ENCODE measurements at places on chromosomes 7 and 10. TPM values are rescaled to one million over a fixed set of nuclear protein-coding genes. Genes with fewer than 3 reads are reported as not detected.

The ITIH2 gene
- not detected for total RNA-seq

The GPR15LG gene
- total RNA-seq, result not detected

- DNase-seq, result no peak
These were observed 39.6 kb downstream of the ABCB1 start for GRCh38 chr7:87561102-87561501.

- no peak for DNase-seq
These were observed 51.5 kb downstream of the RSU1 start for GRCh38 chr10:16765509-16766375.

The DOCK1 gene
- total RNA-seq, result 0.14 TPM

The TAS2R41 gene
- total RNA-seq, result not detected

DNA sequence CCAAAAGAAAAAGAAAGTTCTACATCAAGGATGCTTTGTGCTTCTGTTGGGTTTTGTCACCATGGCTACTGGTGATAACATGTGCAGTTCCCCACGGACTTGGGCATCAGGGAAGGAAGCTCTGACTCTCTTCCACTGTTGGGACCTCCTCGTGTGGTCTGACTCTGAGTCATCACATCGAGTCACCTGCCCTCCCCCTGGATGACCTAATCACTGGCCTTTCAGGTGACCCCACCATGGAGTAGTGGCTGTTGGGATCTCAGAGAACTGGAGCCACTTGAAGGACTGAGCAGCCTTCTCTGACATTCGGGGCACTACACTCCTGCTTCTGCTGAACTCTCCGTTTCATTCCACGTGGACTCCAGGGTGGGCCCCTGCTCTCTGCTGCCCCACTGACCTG, 60.8 kb upstream of the DOCK1 start:
- DNase-seq, result no peak

- peak; percentile 3 for DNase-seq
These were observed at the start of gene PLCE1 for GRCh38 chr10:93993782-93994437. Gene PLCE1, plus strand, starts transcription at chr10:93993931. Its CDS starts 37,116 bp downstream, at chr10:94031047.

DNA sequence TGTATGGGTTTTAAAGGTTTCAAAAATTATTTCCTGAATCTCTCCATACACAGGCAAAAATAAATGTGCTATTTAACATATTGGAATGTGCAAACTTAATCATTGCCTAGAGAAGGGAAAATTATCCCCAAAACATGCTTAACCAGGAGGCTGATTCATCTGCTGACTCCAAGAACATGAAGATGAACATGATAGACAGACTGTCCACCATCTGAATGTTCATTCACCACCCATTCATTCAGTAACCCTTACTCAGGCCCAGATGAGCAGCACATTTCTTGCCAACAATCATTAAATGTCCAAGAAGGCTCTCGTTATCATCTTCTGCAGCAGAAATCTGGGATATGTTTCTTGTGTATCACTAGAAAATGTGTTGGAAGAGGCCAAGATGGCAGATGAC, 110.6 kb downstream of the PPP1R9A start:
- no peak for DNase-seq

The PDCD4 gene
- total RNA-seq, result 186 TPM

The RNF32 gene
- total RNA-seq, result 0.43 TPM

DNA sequence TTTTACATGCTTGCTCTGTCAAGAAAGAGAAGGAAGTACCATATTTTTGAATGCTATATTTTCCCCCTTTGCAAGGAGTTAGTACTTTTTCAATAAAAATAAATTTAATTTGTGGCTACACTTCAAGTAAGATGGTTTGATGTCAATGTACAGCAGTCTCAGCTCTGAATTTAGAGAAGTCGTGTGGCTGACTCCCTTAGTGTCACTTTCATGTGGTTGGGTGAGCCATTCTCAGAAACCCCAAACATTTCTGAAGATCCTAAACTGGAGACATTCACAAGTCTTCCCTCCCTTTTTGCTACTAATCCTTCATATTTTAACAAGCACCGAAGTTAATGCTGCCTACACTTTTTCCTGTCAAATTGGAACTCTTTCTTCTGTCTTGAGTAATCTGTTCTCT, 244.4 kb downstream of the DYNC1I1 start:
- DNase-seq, result no peak

GRCh38 chr7:64562256-64562625, 630 bp downstream of the ZNF680 start:
- no peak for DNase-seq

The CLDN15 gene
- 15.8 TPM for total RNA-seq

The OLAH gene
- 0.63 TPM for total RNA-seq

- DNase-seq, result no peak
These were observed 65.1 kb upstream of the PIP4K2A start for GRCh38 chr10:22779331-22780019.

The FAM53B gene
- 15.1 TPM for total RNA-seq

The ZNF33A gene
- total RNA-seq, result 21.2 TPM

DNA sequence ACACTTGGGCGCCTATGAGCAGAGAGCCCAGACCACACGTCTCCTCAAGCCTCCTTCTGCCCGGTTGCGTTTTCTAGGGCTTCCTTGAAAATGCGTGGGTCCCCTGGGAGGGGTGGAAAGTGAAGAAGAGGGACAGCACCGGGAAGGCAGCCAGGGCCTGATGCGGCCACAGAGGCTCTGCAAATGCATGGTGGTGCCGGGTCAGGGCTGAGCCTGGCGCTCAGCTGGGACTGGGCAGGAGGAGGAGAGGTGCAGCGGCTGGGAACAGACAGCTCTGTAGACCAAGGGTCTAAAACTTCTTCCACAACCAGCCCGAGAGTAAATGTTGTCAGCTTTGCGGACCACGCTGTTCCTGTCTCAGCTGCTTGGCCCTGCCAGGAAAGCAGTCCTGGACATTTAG, 1.6 kb downstream of the DPYSL4 start:
- DNase-seq, result no peak

DNA sequence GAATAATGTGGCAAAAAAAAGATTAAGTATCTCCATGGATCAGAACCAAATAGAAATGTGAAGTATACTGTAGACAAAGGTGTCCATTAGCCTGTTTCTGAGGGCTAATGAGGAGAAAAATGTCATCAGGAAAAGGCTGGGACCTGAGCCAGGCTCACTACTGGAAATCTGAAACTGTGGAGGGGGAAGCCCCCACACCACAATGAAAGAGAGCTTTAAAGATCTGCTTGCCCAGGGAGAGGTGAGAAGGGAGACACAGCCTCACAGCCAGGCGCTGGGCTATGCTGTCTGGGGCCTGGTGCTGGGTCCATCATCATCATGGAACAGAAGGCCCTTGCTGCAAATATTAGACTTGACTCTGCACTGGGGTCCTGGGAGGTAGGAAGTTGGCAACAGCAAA, 90.4 kb downstream of the OSBPL3 start:
- no peak for DNase-seq

DNA sequence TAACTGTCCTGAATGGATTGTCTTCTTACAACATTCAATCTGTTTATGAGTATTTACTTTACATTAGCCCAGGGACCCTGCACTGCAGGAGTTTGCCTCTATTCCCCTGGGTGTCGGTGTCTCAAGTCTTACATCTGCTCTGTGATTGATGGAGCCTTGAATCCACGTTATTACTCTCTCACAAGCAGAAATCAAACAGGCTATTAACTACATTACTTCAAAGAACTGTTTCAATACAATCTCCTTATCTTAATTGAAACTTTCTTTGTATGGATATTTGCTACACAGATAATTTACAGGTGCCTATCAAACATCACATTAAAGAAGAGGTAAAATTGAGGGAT, 3.1 kb upstream of the ARID5B start:
- DNase-seq, result no peak

The GDF10 gene
- 1.5 TPM for total RNA-seq

DNA sequence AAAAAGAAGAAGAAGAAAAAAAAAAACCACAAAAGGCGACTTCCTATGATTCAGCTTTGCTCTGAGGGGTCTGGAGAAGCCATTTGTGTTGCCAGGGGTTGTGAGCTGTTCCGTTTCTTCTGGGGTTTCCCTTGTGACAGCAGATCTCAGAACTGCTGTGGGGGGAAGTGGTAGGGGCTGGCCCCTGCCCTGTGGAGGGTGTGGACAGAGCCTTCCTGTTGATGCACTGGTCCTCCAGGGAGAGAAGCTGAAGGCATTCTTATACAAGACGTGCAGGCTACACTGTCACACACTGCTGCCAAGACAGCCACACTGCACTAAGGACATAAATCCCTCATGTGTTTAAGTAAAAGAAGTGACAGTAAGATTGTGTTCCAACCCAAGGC, 17.3 kb upstream of the CSGALNACT2 start:
- DNase-seq, result peak; percentile 88

GRCh38 chr10:13231190-13231589, 3.0 kb downstream of the UCMA start:
- DNase-seq, result no peak

DNA sequence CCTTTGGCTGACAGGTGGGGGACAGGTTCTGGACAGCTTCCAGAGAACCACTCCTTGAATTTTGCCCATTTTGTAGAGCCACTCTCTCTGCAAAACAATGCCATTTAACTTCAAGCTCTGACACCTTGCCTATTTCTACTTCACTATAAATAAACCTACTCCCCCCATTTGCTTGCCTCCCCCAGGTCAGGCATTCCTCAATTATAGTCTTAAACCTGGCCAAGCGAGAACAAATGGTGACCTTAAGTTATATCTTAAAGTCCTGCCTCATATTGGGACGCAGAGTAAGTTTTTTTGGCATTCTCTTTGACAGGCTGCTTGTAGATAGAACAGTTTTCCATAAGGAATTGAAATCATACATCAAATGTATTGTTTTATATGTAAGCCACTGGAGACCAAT, 706.9 kb downstream of the LRMDA start:
- no peak for DNase-seq

DNA sequence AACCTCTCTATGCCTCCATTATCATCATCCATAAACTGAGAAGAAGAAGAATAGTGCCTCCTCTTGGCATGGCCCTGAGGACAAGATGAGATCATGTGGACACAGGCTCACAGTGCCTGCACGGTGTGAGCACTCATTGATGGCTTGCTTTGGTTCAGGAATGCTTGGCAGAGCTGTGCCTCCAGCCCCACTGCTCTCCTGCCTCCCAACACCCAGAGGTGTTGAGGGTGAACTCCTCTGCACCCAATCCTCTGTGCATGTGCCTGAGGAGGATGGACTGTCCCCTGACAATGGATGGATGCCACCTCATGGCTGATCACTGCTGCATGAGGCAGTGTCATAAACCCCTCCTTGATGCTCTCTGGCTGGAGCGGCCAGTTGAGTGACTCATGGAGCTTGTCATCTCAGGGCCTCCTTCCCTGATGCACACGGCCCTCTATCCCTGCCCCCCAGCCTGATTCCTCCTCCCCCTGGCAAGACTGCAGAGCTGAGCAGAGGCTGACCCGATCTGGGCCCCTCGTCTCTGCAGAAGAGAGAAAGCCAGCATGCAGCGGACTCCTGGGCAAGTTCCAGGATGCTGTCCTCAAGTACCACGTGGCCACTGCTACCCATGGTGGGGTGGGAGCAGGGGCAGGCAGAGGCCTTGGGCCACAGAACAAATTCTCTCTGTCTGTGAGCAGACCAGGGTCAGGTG, 136.3 kb downstream of the KCNMA1 start:
- DNase-seq, result peak; percentile 31

DNA sequence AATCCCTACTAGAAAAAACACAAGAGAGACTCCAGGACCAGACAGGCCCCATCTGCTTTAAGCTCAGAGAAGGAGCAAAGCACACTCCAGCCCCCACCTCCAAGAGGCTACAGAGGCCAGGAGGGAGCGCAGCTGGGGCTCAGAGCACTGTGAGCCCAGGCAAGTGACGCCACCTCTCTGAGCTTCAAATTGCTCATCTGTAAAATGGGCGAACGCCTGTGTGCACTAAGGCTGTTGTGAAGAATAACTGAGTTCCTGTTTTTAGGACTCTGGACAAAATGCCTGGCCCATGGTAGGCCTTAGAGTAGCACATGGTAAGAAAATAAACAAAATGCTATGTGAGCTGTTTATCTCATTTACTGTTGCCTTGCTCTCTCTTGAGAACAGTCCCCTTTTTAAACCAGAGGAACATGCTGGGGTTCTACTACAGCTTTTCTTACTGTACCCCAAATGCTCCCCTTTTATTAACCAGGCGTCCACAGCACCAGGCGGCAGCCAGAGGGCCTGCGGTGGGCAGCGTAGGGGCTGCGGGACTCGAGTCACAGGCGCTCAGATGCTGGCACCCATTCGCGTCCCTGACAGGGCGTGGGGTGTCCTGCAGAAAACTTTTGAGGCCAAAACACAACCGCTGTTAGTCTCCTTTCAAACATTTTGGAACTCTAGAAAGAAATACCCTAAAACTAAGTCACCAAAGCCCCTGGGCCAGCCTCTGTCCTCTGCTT, 103.8 kb downstream of the TAX1BP1 start:
- DNase-seq, result no peak

DNA sequence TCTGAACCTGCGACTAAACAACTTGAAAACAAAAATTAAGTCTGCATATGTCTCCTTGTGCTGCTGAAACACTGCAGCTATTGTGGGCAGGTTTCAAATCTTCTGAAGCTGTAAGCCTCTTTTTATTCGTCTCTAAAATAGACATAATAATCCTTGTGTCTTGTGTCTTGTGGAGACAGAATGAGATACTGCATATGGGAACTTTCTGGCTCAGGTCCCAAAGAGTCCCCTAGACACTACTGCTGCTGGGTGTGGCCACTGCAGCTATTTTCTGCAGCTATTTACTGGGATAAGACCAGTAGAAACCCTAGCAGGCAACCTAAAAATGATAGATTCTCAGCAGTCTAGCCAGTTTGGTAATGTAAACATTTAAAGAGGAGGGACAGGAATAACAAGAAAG, 252.0 kb downstream of the ELMO1 start:
- DNase-seq, result no peak

DNA sequence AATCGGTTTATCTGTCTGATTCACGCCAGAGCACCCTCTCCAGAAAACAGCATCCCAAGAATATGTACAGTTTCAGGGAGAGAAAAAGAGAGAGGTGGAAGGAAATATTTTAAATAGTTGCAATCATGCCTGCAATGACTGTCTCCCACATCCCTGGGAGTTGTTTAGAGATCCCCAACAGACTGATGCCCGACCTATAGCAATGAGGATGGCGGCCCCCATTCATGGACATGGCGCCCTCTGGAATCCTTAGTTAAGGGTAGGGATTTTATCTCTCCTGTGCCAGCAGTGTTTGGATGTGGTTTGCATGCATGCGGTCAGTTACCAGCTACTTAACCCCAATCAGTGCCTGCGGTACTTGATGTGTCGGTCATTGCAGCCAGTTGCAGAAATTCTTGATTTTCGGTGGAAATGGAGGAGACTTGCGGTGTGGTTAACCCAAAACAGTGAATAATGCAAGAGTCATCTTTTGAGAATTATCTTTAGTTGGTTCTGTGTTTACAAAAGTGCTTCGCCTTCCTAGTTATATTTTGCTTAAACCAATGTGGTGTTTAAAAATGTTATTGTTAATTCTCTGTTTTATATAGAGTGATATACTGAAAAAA, 186.0 kb upstream of the TCF7L2 start:
- no peak for DNase-seq

DNA sequence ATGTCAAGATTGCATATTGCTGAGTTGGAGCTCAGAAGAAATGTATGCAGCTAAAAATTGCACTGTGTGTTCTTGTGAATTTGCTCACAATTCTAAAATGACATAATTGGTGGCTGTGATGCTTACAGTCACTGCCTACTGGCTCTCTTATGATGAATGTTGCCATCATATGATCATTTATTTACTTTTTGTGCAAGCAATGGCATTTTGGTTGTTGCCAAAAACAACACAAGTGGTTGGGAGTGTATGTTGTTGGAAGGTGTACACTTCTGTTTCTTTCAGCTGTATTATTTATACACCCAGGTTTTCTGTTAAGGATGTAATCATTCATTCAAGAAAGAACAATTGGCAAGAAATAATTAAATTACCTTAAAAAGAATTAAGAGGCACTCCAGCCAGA, 28.9 kb downstream of the PON1 start:
- DNase-seq, result no peak

- DNase-seq, result no peak
These were observed 3.8 kb upstream of the CAV2 start for GRCh38 chr7:116495736-116496135.

The HOXA13 gene
- not detected for total RNA-seq

The CALHM1 gene
- total RNA-seq, result not detected

Data from activated CD8-positive, alpha-beta T cell treated with anti-CD3 and anti-CD28 coated beads for 36 hours (primary cell).